ENCODE measurements at places on chromosomes 7 and 10. TPM values are rescaled to one million over a fixed set of nuclear protein-coding genes. Genes with fewer than 3 reads are reported as not detected.

The ZNF804B gene
- polyA plus RNA-seq: not detected

The FRMPD2 gene
- not detected for polyA plus RNA-seq

The AKR1C2 gene
- 66.0 TPM for polyA plus RNA-seq

The SCRN1 gene
- 52.3 TPM for polyA plus RNA-seq

The TDRD1 gene
- 0.33 TPM for polyA plus RNA-seq

The TMEM229A gene
- polyA plus RNA-seq: not detected
